Lung (tissue), 17 donors: ENCODE measurements at places on chromosomes 13 and 19. TPM values are rescaled to one million over a fixed set of nuclear protein-coding genes. Genes with fewer than 3 reads are reported as not detected.

- DNase-seq: no peak
Observed at GRCh38 chr19:8451377-8451776, 6.6 kb downstream of the HNRNPM start.

GRCh38 chr19:10321417-10321797, 5.6 kb upstream of the FDX2 start:
- DNase-seq: no peak

DNA sequence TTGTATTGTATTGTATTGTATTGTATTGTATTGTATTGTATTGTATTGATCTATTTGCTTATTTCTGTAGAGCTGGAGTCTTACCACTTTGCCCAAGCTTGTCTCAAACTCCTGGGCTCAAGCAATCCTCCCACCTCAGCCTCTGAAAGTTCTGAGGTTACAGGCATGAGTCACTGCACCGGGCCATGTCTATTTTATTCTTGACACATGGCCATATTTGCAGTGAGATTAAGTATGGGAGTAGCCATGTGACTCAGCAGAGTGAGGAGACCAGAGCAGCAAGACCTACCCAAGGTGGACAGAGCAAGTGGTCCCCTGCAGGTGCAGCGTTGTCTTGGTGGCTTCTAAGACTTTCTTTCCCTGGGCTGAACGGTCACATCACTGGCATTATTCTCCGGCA, 49.1 kb upstream of the UBAC2 start:
- no peak for DNase-seq

DNA sequence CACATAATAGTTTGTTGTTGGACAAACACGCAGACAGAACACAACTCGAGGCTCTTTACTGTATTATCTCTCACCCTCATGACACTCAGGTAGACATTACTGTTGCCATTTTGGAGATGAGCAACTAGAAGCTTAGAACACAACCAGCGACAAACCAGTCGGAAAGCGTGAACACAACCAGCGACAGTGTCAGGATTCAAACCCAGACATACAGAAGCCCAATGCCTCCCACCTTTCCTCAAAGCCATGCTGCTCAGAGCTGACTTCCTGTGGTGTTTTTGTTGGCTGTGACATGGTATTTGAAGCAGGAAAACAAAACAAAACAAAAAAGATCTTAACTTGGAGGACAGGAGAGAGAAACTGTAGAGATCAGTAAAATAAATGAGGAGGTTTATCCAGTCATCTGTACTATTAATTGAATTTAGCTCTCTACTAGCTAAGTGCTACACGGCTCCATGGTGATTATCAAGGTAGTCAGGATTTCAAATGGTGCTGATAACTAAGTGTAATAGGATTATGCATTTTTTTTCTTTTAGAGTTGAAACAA, 92.1 kb downstream of the STARD13 start:
- DNase-seq: no peak

DNA sequence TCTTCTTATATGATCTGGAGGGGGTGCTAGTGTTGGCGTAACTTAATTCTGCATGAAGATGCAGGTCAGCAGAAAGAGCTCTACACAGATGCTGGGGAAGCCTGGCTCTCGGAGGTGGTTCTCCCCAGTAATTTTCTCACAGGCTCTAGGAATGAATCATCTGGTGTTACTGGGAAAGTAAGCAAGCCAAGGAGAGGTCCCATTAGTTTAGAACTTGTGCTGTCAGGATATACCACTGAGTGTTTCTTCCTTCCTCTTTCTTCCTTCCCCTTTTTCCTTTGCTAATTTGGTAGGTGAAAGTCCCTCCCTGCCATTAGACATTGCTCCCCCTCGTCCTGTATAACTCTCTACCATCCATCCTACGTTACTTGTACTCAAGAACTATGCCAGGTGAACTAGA, 68.3 kb downstream of the ATP8A2 start:
- DNase-seq: no peak

- DNase-seq: no peak
Observed at GRCh38 chr13:35643625-35644024, 167.1 kb upstream of the MAB21L1 start.

- no peak for DNase-seq
Observed at GRCh38 chr13:28496188-28496564, 1.2 kb upstream of the FLT1 start.

GRCh38 chr13:52669677-52670076, 17.0 kb downstream of the SUGT1 start:
- no peak for DNase-seq

DNA sequence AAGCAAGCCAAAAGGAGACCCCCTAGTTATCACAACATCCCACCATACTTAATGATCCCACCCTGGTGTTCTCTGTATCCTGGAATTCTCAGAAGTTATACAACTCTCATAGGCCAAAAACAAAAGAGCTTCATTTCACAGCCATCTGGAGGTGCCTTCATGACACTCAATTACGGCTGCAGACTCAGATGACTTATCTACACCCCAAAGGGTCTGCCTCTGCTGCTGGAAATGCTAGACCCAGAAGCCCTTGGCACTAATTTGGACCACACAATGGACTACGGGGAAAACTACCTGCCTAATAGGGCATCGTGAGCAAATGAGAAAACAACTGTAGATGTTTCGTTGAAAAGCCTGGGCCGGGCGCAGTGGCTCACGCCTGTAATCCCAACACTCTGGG, 40.2 kb downstream of the BRD4 start:
- DNase-seq: no peak

- no peak for DNase-seq
Observed at GRCh38 chr19:1836458-1837221, 11.6 kb downstream of the REXO1 start.

- DNase-seq: no peak
Observed at GRCh38 chr19:56705939-56706338, 34.4 kb upstream of the ZNF835 start.

- DNase-seq: no peak
Observed at GRCh38 chr13:28678809-28679208, 19.9 kb downstream of the POMP start.

DNA sequence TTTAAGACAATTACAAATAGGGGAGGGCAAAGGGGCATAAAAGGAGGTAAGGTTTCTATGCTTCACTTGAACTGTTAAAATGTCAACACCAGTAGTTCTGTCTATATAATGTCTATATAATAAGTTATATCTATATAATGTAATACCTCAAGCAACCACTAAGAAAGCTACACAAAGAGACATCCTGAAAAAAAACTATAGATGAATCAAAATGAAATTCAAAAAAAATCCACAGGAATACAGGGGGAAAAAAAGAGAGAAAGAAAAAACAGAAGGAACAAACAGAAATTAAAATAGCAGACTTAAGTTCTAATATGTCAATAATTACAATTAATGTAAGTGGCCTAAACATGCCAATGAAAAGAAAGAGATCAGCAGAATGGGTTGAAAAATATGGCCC, 186.0 kb downstream of the KCTD15 start:
- DNase-seq: no peak

GRCh38 chr13:18947376-18947977, 234.1 kb downstream of the TUBA3C start:
- DNase-seq: no peak

DNA sequence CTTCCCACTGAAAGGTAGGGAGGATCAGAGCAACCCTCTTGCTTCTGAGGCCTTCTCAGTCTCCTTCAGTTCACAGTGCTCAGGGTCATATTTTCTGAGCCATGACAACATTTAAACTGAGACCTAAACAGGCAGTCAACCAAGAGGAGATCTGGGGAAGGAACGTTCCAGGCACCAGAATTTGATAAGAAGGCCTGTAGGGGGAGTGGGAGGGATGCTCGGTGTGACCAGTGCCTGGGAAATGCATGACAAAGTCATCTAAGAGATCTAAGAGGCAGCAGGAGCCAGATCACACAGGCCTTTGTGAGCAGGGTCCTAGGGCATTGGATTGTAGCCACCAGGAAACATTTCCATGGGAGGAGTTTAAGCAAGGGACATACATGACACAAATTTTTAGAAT, 71.6 kb downstream of the SHISA2 start:
- peak; percentile 37 for DNase-seq

DNA sequence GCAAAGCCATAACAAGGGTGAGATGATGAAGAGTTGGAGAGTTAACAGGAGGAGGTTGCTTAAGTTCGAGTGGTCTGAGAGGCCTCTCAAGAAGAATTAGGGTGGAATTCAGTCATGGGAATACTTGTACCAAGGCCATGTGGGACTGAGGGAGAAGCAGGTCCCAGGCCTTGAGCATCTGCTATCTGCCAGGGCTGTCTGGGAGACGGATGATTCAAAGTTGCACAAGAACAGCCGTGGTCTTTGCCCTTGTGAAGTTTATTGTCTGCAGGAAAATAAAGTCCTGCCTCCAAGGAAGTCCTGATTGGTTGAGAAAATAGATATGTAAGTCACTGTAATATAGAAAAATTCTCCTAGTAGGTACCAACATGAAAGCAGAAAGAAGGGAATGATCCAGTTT, 178.8 kb upstream of the RFC3 start:
- peak; percentile 23 for DNase-seq

DNA sequence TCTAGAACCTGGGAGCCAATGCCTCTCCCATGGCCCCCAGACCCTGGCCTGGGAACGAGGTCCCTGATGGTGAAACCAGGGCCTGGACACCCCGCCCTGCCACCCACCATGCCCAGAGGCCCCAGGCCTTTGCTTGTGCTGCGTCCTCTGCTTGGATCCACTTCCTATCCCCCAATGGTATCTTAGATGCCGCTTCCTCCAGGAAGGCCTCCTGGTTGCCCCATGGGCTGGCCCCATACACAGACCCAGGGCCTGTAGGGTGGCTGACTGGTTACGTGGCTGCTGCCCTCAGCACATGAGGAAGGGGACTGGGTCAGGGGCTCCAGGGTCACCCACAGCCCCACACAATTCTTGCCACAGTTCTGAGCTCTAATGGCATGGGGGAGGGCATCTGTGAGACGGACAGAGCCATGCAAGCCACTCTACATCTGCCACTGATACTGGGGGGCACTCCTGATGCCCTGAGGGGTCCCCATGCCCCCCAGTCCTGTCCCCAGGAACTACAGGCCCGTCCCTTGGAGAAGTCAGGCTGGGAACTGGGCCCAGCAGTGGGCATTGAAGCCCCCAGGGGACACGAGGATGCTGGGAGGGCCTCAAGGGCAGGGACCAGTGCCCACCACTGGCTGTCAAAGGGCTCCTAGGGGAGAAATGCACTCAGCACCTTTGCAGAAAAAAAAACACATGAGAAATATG, 5.0 kb downstream of the RPL36 start:
- DNase-seq: no peak

DNA sequence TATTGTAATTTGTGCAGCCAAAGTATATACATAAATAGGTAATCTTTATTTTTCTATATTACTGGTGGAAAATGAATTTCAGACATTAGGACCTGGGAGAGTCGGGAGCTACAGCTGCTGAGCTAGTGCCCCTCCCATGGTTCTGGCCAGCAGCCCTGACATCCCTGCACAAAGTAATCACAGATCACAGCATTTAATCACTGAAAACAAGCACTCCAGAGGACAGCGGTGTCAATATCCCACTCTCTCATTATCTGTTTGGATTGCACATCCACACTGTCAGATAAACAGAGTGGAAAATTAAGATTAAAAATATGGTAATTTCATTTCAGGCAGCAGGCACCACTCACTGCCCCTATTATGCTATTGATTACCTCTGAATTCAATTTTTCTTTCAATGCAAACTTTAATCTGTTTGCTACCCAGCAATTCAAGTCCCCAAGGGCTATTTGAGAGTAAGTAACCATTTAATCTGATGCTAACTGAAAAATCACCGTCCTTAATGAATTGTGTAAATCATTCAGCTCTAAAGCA, 254.1 kb upstream of the SOX21 start:
- no peak for DNase-seq

DNA sequence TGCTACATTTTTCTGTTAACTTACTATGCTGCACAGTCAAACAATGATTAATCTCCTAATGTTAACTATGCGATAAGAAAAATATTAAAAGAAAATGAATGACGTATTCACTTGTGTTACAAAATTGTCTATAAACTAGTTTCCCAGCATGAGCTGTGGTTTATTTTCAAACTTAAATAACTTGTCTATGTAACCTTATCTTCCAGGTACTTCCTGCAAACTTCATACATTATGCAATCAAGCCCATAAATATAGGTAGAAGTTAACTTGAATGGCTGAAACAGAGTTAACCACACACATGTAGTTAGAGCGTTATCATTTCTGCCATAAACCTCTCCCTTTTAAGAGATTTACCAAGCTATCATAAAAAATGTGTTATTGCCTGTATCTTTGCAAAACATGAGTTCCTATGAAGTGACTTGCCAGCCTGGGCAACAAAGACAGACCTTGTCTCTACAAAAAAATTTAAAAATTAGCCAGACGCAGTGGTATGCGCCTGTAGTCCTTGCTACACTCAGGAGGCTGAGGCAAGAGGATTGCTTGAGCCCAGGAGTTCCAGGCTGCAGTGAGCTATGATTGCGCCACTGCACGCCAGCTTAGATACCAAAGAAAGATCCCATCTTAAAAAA, 17.7 kb upstream of the KLF5 start:
- DNase-seq: no peak

DNA sequence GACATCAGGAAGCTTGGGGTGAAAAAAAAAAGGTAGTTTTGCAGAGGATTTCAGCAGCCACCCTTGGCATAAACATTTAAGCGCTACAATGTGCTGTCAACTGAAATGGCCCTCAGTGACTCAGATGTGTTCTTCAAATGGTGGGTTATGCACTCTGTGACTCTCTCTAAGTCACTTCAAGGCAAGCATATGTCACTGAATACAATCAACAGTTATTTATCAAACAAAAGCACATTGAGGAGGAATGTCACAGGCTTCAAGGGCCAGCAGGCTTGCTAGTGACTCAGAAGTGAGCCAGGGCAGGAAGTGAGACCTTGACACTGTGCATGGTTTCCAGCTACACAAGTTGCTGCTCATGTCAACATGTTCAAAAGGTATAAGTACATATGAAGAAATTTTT, 523.7 kb upstream of the HTR2A start:
- no peak for DNase-seq

DNA sequence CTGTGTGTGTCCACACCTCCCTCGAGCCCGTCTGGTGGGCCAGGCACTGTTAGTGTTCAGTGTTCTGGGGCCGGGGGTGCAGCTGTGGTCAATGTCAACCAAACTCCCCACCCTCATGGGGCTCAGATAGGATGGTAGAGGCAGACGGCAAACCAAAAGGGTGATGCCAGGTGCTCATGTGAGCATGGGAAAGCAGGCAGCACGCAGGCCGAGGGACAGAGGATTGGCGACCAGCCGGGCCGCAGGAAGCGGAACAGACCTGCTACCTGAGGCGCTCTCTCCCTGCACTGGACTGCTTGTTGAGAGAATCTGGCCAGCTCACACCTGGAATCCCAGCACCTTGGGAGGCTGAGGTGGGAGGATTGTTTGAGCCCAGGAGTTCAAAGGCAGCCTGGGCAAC, 29.1 kb downstream of the DHX34 start:
- DNase-seq: no peak

DNA sequence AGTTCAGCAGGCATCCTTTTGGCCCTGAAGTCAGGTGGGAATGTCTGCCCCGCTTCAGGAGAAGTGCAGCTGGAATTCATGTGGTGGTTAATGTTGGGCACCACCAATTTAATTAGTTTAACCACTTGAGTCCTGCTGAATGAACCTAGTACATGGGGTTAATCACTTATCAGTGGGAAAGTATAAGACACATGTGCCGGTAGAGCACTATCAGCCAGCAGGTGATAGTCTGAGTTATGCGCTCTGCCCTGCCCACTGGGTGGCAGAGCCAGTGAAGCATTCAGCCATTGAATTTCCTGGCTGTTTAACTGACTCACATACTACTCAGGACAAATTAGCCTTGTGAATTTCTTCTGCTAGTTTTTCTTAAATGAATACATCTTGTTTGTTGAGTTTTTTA, 789.7 kb upstream of the PRR20A start:
- no peak for DNase-seq

The SMIM44 gene
- total RNA-seq: not detected

The FBN3 gene
- total RNA-seq: 2.8 TPM

The PLPPR3 gene
- total RNA-seq: 14.1 TPM

The SBK2 gene
- total RNA-seq: not detected

The FAM124A gene
- total RNA-seq: 2.0 TPM

The RHPN2 gene
- total RNA-seq: 17.5 TPM

The GTF2F2 gene
- 14.4 TPM for total RNA-seq
